ENCODE measurements at places on chromosomes 7 and 10.

DNA sequence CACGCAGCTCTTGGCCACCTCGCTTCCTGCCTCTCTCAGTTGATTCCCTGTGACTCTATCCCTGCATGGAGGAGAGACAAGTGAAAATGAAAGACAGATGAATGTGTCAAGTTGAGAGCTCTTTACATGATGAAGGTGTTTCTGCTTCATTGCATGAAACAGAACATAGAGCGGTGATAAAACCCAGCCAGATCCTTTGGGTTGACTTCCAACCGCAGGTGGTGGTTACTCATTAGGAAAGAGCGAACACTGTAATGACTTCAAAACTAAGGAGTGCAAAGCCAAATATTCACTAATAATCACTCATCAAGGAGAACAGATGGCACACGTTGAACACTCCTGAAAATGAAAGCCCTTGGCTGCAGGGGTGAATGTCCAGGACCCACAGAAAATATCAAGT lies 31.8 kb upstream of the WDR11 start:
- DNase-seq = no peak

DNA sequence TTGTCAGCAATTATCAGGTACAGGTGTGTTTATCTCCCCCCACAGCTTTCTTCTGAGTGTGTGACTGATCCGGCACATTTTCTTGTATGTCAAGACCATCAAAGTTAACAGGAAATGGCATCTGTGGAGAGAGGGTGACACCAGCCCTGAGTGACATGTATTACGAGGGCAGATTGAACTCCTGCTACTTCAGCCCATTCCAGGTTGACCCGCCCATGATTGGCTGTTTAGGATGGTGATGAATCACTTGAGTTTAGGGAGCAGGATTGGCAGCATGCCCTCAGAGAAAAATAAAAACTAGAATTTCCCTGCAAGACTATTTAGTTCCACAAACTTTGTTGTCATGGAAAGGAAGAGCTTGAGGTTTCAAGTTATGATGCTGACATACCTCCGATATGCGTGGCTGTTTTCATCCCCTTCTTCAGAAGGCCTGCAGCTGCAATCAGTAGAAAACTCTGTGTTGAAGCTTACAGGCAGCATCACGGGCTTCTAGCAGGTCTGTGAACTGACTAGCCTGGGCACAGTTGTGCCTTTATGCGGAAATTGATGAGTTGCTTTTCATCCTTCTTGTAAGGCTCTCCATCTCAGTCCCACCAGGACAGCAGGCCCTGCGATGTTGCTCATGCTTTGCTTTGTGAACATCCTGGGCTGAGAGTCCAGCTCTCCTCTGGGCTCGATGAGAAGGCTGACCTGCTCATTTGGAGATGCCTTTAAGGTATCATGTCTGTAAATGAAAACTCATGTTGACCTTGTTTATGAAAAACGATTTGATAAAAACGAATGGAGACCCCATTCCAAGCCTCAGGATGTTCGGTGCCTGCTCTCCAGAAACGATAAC lies 8.0 kb upstream of the CELF2 start:
- DNase-seq = no peak

GRCh38 chr10:4670737-4671136 lies 155.3 kb upstream of the AKR1E2 start:
- peak; percentile 27 for DNase-seq

DNA sequence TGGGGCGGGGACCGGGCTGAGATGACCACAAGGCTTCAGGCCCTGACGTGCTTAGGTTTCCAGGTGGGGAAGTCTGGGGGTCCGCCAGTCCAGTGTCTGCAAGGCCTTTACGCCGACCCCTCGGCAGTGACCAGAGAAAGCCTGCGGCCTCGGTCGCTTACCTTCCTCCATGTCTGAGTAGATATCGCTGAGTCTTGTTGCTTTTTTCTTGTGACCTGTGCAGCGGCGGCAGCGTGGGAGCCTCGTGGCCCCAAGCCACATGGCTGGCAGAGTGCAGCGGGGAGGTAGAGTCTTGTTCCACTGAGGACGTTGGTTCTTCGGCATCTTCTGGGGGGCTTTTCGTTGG lies 329 bp downstream of the NOLC1 start:
- DNase-seq = peak; percentile 20

DNA sequence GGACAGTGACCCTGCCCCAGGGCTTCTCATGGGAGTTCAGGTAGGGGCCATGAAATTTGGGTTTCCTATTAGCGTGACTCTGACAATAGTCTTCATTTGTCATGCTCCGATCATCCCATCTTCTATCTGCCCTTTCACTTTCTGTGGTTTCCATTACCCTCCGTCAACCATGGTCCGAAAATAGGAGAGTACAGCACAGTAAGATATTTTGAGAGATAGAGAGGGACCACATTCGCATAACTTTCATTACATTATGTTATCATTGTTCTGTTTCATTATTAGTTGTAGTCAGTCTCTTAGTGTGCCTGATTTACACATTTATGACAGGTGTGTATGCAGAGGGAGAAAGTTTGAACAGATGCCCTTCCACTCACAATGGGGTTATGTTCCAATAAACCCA lies 649.2 kb downstream of the SDK1 start:
- no peak for DNase-seq

GRCh38 chr7:55521512-55521911 lies 50.8 kb downstream of the VOPP1 start:
- DNase-seq = no peak

DNA sequence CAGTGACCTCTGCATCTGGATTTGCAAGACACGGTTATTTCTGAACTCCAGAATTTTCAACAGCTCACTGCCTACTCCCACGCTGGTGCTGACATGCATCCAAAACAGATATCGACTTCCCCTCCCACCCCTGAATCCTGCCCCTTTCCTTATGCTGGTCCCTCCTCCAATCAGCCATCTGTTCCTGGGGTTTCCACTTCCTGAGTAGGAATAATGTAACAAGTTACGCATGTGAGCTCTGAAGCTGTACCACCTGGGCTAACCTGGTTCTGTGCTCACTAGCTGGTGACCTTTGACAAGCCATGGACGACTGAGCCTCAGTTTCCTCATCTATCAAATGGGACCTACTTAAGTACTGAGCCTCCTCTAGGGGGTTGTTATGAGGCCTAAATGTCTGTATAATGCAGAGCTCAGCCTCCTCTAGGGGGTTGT lies 1.7 kb upstream of the NCAPG2 start:
- DNase-seq = no peak

DNA sequence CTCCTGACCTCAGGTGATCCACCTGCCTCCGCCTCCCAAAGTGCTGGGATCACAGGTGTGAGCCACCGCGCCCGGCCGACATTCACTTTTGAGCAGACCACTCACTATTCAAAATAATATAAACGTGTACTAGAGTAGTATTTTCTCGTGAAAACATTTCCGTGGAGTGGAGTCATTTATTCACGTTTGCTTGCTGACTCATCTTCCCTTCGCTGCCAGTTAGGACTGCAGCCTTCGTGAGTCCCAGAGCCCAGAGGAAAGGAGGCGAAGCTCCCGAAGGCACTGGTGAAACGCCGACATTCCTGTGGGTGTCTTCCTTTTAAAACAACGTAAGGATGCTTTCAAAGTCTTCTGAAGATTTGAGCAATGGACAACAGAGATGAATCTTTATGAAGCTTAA lies 10.9 kb upstream of the INPP5A start:
- peak; percentile 78 for DNase-seq

DNA sequence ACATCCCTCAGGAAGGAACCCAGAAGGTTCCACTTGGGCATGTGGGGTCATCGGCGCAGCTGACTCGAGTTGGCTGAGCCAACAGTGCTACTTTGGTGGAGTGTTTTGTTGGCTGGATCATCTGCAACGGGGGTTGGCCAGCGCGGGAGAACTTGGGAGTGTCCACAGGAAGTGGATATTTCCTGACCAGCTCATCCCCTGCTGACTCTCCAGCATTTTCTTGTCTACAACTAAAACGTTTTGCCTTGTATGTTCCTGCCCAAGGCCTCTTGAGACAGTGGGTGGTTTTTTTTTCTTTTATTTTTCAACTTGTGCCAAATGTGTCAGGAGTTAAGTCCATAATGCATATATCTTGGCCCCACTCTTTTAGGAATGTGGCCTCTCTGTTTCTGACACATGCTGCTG lies 208.6 kb downstream of the ZNF365 start:
- peak; percentile 97 for DNase-seq

DNA sequence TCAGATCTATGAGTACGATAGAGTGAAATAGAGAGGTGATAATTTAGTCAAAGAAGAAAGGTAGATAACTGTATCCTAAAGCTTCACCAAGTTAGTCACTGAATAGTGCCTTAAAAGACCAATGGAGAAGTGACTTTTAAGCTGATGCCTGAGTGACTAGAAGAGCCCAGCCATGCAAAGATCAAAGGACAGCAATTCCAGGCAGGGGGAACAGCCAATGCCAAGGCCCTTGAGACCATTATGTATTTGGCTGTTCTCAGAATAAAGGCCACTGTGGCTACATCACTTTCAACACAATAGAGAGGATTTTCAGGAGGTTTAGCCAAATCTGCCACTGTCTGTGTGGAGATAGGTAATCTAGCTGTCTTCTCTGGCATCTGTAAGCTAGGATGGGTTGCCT lies 17.8 kb downstream of the HDAC9 start:
- no peak for DNase-seq

GRCh38 chr10:97010695-97011206 lies 175.0 kb downstream of the SLIT1 start:
- DNase-seq = no peak

GRCh38 chr10:116216676-116217075 lies 56.3 kb downstream of the GFRA1 start:
- no peak for DNase-seq

DNA sequence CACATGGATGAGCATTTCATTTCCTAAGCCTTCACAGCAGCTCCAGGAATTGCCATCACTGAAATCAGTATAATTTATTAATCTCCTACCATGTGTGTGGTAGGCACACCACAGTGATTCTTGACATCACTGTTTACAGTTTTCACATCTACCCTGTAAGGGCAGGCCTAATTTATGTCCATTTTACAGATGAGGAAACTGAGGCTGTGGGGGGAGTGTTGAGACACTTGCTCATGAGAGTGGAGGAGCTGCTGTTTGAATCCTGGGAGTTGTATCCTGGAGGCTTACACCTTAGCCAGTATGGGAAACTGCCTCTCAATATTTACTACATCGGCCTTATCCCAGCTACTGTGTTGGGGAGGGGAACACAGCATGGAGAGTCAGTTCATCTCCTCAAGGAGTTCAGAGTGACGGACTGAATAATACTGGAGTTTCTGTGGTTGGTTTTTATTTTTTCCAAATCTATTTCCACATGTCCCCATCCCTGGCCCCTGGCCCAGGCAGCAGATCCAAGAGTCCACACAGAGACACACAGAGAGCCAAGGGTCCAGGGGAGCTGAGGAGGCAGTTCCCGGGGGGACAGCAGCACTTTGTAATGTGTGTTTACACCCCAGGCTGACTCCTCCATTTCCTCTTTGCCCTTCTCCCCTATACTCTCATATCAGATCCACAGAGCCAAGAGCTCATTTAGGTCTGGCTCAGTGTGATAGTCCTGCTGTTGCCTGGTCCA lies 13.2 kb downstream of the UBTD1 start:
- no peak for DNase-seq

- no peak for DNase-seq
Observed at GRCh38 chr10:62426086-62426485, 51.9 kb downstream of the ZNF365 start.

DNA sequence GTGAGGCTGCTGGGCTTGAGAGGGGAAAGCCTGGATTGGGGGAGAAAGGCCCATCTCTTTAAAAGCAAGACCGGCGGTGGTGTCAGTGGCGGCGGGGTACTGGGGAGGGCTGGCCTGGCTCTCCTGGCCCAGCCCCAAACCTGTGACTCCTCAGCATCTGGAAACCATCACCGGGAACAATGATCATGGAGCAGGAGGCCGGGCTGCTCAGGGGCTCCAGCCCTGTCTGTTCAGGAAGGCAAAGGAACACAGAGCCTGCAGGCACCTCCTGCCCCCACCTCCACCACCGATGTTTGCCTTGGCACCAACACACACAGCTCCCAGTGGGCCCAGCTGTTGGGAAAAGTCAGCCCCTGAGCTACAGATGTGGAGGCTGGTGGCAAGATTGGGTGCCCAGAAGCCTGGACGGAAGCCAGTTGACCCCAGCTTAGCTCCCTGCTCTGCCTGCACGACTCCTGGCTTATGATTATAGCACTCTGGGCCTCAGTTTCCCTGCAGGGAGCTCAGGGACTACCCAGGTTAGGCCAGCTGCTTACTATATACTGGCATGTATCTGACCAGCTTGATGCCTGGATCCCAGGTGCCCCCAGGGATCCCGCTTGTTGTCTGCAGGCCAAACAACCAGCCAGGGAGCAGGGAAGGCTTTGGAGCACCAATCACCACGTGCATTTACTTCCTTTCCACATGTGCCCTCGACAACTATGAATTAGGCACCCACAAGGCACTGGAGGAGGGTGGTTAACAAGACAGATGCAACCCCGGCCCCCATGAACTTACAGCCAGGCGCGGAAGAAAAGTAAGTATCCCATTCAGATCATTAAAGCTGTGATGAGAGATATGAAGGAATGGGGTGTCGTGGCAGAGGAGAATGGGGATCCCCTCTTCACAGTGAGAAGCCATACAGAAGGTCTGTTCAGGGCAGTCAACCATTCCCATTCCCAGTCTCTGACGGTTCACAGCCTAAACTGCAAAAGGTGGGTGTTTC lies 37.3 kb downstream of the ZCCHC24 start:
- DNase-seq = no peak

GRCh38 chr10:73759512-73760115 lies 15.4 kb downstream of the SEC24C start:
- no peak for DNase-seq

GRCh38 chr10:43214071-43214955 lies 52.6 kb downstream of the RASGEF1A start:
- peak; percentile 40 for DNase-seq

- DNase-seq = no peak
Observed at GRCh38 chr7:138898255-138898654, 82.9 kb downstream of the KIAA1549 start.

DNA sequence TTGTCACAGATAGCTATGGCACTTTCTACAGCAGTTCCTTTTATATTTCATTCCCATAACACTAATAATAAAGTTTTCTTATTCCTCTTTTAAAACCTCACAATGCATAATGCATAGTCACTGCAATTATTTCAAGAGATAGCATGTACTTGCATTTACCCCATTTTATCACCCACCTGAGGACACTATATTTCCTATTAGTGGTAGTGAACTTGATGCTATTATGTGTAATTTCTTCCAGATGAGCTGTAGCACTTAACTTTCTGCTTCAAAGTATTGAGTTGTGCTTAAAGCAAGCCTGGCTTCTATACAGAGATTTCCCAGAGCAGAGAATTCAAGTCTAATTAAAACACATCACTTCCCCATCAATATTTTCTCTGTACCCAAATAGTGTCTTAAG lies 461.1 kb downstream of the HTR7 start:
- DNase-seq = no peak

GRCh38 chr10:17226891-17227303 lies 1.1 kb upstream of the VIM start:
- DNase-seq = no peak

DNA sequence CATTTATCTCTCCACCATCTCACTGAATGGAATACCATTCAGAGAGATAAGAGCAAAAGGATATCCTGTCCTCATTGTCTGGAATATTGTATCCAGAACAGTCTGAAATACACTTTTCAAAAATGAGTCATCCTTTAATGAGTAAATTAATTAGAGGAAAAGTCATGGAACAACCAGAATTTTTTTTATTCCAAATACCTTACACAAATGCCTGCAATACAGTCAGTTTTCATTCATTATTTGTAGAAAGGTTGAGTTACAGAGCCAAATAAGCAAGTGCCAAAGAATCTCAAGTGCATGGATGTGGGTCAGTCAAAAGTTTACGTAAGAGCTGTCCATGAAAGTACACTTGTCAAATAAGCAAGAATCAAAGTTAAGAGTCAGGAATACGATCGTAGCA lies 482.6 kb downstream of the IPMK start:
- DNase-seq = no peak
